Naive thymus-derived CD8-positive, alpha-beta T cell (primary cell): ENCODE measurements at places on chromosomes 5 and 9. TPM values are rescaled to one million over a fixed set of nuclear protein-coding genes. Genes with fewer than 3 reads are reported as not detected.

Gene SLC36A3
- not detected for total RNA-seq

Gene PCDHB14
- total RNA-seq = not detected

Gene TERT
- 0.14 TPM for total RNA-seq

Gene PSAT1
- 29.3 TPM for total RNA-seq

Gene LIX1
- not detected for total RNA-seq

Gene CORO2A
- total RNA-seq = 10.8 TPM

Gene ADAMTSL2
- 0.44 TPM for total RNA-seq

Gene PCDH1
- total RNA-seq = not detected

Gene PROB1
- total RNA-seq = 0.88 TPM

Gene PCDHGA1
- total RNA-seq = 0.52 TPM

Gene CDKN2B
- total RNA-seq = not detected

Gene LECT2
- not detected for total RNA-seq

Gene NUDT12
- 4.3 TPM for total RNA-seq

Gene SPARC
- total RNA-seq = not detected

Gene SLC34A1
- total RNA-seq = 0.25 TPM

Gene PCDHGA10
- total RNA-seq = 0.31 TPM

Gene ENTPD8
- total RNA-seq = not detected

Gene DNAI1
- total RNA-seq = not detected

Gene MVB12B
- 26.9 TPM for total RNA-seq

Gene MZB1
- 2.5 TPM for total RNA-seq

Gene TLR4
- total RNA-seq = 0.70 TPM

Gene CNTFR
- total RNA-seq = not detected

Gene S100Z
- total RNA-seq = not detected
